Left kidney (tissue), 8 donors: ENCODE measurements at places on chromosomes 1 and 21. TPM values are rescaled to one million over a fixed set of nuclear protein-coding genes. Genes with fewer than 3 reads are reported as not detected.

HSD3B2 gene
- 3.0 TPM for polyA plus RNA-seq

EPB41 gene
- 70.6 TPM for polyA plus RNA-seq

- DNase-seq = no peak
Observed at GRCh38 chr1:31159869-31160611, 79.6 kb downstream of the NKAIN1 start.

GRCh38 chr1:247517795-247518612 lies 18.2 kb downstream of the OR2C3 start:
- no peak for DNase-seq

- DNase-seq = no peak
Observed at GRCh38 chr21:38499296-38499695, 1.0 kb upstream of the ERG start.

GRCh38 chr1:206081856-206082255 lies 28.9 kb downstream of the RHEX start:
- DNase-seq = no peak
